AG04449 (cell line): ENCODE measurements at places on chromosomes 5 and 9.

DNA sequence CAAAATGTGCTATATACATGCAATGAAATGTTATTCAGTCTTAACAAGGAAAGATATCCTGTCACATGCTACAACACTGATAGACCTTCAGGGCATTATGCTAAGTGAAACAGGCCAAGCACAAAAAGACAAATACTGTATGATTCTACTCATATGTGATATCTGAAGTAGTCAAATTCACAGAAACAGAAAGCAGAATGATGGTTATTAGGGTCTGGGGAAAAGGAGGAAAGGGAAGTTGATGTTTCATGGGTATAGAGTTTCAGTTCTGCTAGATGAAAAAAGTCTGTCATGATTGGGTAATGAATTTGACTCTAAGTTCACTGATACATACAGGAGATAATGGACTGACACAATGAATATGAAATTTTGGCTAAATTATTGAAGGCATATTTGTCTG is 11.2 kb upstream of the RIC1 start:
- DNase-seq: no peak

GRCh38 chr9:116998305-116998704 is 311.2 kb downstream of the TRIM32 start:
- DNase-seq: no peak

DNA sequence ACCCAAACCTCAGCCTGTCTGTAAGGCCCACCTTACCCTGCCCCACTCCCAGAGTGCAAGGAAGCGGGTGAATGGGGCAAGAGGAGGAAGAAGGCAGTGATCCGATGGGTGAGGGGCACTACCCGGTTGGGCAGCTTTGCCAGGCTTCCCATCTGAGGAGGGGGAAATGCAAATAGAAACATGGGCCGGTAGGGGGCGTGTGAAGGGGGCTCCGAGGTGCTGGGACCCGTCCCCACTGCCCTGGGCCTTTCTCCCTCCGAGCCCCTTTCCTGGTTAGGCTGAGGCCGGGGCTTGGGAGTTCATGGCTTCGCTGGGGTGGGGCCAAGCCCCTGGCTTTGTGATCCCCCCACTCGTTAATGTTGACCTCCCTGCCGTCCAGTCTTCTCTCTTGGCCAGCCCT is 23.6 kb upstream of the MYORG start:
- no peak for DNase-seq

GRCh38 chr5:33425314-33425713 is 15.5 kb upstream of the TARS1 start:
- DNase-seq: no peak

- DNase-seq: no peak
Measured at GRCh38 chr5:173268750-173269432, 33.9 kb upstream of the NKX2-5 start.

DNA sequence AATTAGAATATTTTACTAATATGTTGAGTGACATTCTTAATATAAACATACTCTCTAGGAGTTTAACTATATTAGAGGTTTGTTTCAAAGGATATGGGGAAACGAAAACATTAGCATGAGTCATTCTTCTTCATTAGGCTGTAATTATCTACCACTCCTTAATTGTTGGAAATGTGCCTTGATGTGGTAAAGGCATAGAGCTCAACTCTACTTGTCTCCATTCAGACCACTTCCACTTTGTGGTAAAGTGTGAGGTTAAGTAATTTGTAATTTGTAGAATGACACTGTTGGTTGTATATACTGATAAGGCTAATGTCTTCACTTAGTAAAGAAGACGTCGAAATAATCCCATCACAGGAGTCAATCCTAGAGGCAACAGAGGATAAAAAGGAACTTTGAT is 58.1 kb downstream of the HAPLN1 start:
- no peak for DNase-seq

- no peak for DNase-seq
Measured at GRCh38 chr5:172940268-172941066, 18.8 kb upstream of the RPL26L1 start.

DNA sequence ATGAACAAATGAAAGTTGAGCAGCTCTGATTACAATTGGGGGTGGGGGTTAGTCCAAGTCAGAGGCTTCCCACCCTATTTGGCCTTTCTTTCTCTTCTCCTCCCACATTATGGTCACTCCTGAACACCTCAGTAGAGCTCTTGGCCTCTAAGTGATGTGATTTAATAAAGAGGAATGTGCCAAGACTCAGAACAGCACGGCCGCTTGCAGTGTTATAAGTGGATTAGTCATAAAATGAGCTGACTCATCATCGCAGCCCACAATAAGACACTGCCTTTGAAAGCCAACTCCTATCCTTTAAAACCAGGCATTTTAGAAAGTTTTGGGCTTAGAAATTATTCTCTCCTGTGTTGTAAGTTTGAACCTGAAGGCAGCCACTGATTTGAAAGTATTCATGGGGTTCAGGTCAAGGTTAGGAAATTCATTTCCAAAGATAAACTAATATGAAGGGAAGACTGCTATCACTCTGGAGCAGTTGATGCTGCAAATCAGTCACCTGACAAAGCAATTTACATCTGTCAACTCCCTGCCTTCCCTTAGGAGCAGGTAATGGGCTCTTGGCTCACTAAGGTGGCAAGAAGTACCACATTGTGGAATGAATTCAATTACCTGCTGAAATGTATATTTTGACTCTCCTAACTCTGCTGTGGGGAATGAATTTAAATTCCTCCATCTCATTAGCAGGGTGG is 283.6 kb upstream of the NMUR2 start:
- DNase-seq: peak; percentile 19

DNA sequence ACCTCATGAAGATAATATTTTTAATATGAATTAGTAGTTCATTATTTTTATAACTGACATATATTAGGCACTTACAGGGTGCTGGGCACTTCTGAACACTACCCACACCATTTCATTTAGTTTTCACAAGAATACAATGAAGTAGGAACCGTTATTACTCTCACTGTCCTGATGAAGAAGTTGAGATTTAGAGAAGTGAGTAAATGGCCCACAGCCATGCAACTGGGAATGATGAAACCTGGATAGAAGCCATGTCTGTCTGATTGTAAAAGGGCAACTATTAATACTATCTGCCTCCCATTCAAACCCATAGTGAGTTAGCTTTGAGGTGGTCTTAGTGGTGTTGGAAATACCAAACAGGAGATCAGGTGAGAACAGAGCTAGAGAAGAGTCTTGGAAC is 29.6 kb upstream of the OTULINL start:
- no peak for DNase-seq
